Amniotic epithelial cell (primary cell): ENCODE measurements at places on chromosomes 2 and 18.

GRCh38 chr2:209368914-209369313 is 54.9 kb upstream of the MAP2 start:
- peak; percentile 92 for DNase-seq

- no peak for DNase-seq
These were observed 198.5 kb downstream of the TNS1 start for GRCh38 chr2:217804338-217804737.

GRCh38 chr18:28786926-28787325 is 610.0 kb upstream of the CDH2 start:
- DNase-seq: no peak

- DNase-seq: peak; percentile 52
These were observed 30.0 kb downstream of the PMAIP1 start for GRCh38 chr18:59929621-59930295.

- DNase-seq: no peak
These were observed 177.0 kb downstream of the CTIF start for GRCh38 chr18:48715711-48716361.

- DNase-seq: peak; percentile 68
These were observed 583.6 kb downstream of the IRS1 start for GRCh38 chr2:226215902-226216503.

- DNase-seq: no peak
These were observed 25.9 kb downstream of the ZAP70 start for GRCh38 chr2:97739020-97739892.

DNA sequence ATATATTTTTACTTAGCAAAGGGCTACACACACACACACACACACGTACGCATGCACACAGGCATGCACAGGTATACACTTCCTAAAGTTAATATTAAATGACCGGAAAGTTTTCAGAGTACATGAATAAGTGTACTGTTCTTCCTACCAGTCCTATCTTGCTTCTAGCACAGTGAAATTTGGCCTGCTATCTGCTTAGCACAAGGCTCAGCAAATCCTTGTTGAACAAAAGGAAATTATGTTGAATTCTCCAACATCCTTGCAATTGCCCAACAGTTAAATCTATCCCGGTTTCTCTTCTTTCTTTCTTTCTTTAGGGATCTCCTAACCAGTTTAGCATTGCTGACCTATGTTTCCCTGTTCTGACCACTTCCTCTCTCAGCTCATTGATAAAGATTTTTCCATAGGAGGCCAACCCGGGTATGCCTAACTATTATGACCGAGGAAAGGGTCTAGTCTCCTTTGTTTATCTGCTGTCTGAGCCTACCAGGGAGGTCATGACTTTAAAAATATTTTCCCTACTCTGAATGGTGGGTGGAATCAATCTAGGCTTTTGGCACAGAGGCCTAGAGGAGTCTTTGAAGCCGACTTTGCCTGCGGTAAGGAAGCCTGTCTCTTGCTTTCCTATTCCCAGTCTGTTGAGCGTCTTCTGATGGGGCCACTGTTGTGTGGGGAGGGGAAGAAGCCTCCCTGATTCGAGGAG is 400.7 kb downstream of the HRH4 start:
- no peak for DNase-seq

DNA sequence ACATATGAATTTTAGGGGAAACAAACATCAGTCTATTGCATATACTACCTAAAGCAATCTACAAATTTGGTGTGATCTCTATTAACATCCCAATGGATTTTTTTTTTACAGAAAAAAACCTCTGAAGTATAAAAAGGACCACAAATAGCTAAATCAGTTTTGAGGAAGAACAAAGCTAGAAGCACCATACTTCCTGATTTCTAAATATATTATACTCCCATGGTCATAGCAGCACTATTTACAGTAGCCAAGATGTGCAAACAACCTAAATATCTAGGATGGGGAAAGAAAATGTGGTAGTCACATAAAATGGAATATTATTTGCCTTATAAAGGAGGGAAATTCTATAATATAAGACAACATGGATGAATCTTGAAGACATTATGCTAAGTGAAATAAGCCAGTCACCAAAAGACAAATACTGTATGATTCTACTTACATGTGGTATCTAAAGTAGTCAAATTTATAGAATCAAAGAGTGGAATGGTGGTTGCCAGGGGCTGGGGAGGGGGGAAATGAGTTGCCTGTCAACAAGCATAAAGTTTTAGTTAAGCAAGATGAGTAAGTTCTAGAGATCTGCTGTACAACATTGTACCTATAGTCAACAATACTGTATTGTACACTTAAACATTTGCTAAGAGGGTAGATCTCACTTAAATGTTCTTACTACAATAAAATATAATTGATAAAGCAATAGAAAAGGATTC is 17.6 kb upstream of the CASP8 start:
- DNase-seq: no peak

GRCh38 chr2:216169087-216169486 is 59.9 kb downstream of the XRCC5 start:
- no peak for DNase-seq

DNA sequence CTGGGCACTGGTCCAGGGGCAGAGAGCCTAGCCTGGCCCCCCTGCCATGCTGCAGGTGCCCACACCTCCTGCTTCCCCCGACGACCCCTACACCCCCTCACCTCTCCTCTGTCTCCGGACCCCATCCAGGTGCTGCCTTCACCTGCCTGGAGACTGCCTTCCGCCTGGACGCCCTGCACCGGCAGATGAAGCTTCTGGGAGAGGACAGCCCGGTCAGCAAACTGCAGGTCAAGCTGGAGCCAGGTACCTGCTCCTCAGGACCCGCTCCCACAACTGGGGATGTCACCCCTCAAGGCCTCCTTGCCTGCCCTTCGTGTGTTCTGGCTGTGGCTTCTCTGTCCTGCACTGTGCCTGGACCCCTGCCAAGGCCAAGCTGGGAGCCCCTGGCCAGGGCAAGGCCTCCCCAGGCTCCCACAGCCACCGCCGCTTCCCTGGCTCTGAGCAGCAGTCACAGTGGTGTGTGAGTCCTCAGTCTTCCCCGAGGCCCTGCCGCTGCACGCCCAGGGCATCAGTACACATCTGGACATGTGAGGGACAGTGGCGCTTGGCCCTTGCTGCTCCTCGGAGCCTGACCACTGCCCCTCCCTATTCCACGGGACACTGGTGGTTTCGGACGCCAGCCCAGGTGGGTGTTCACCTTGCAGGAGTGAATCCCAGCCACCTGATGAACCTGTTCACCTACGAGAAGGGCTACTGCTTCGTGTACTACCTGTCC is 6.3 kb downstream of the RNPEPL1 start:
- no peak for DNase-seq

- no peak for DNase-seq
These were observed 143.9 kb upstream of the DLX2 start for GRCh38 chr2:172246649-172247048.

- no peak for DNase-seq
These were observed 180.3 kb upstream of the BCL2L11 start for GRCh38 chr2:110940376-110940910.
